RWPE2 (cell line): ENCODE measurements at places on chromosomes 3 and 15.
A peak's percentile ranks its signal among the peaks of the same experiment; 100 is the strongest.

- H3K4me3 ChIP-seq, result no peak overlapping the region
- H3K4me1 ChIP-seq, result no peaks in the 10 kb centered on the region
- no peak overlapping the region for H3K27ac ChIP-seq
- no peaks in the 10 kb centered on the region for H3K27me3 ChIP-seq
- no peak for DNase-seq
- H3K36me3 ChIP-seq, result no peaks in the 10 kb centered on the region
Observed at GRCh38 chr3:122993124-122993978, 34.2 kb downstream of the SEMA5B start.

DNA sequence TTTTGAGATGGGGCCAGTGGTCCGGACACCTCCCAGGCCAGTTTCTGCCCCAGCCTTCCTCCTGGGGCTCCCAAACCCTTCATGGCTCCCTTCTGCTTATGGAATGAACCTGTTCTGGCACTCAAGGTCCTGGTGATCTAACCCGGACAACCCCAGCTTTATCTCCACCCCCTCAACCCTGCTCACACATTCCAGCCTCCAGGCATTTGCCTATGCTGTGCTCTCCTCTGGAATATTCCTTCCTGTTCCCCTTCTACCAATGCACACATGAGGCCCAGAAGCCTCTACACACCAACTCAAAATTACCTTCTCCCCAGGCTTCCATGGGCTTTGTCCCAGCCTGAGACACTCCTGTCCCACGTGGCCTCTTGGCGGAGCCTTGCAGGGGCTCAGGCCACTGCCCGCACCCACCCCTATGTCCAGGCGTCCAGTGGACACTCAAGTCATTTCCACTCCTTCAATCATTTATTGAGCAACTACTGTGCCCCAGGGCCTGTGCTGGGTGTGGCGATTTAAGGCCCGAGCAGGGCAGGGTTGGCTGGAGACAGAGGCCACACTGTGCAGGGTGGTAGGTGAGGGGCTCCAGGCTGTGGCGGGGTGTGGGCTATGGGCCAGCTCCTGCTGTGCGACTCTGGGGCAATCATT is 18.8 kb downstream of the PLXND1 start:
- peaks cover 7% of the 10 kb centered on the region for H3K4me1 ChIP-seq
- H3K27me3 ChIP-seq, result no peaks in the 10 kb centered on the region
- DNase-seq, result no peak
- H3K27ac ChIP-seq, result peak overlapping the region; percentile 16
- H3K36me3 ChIP-seq, result no peaks in the 10 kb centered on the region

DNA sequence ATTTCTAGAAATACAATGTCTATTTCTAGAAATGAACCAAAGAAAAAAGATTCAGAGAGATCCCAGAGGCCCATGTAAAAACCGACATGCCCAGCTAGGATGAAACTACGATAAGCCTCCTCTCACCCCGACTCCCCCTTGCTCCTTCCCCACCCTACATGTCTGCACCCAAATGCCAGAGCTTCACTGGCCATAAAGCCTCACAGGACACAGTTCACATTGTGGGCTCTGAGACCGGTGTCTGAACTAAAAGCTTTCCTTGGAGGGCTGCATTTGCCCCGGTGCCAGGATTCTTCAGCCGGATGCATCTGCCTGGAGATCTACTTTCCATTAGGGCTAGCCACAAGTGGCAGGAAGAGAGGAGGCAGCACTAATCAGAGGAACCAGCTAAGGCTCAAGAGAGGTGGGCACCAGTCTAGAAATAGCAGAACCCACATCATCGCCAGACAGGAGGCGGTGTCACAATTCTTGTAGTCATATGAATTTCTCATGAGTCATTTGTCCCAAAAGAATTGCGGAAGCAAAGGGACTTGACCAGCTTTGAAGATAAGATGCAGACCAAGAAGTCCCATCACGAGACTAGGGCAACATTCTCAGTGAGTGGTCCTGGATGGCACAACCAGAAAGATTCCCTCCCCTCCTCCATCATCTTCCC is 353.6 kb downstream of the NTRK3 start:
- H3K4me1 ChIP-seq, result no peaks in the 10 kb centered on the region
- no peak overlapping the region for H3K27ac ChIP-seq
- H3K27me3 ChIP-seq, result peaks cover 40% of the 10 kb centered on the region

DNA sequence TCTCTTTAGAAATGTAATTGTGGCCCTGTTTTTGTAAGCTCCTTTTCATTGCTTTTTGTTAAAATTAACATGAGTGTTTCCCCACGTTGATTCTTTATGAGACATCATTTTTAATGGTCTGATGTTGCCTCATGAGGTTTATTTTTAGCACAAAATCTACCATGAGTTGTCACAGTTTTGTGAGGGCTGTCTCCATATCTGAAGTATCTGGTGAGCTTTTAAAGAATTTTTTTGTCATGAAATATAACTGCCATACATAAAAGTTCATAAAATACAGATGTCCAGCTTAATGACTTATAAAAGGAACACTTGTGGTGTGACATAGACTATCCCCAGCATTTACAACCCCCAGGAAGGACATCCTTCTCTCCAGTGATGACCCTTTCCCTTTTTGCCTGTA is 34.3 kb upstream of the CEMIP start:
- no peaks in the 10 kb centered on the region for H3K27me3 ChIP-seq
- DNase-seq, result no peak
- H3K4me1 ChIP-seq, result peaks cover 14% of the 10 kb centered on the region

- H3K4me1 ChIP-seq, result peaks cover 4% of the 10 kb centered on the region
- DNase-seq, result peak; percentile 79
- no peaks in the 10 kb centered on the region for H3K36me3 ChIP-seq
- H3K27me3 ChIP-seq, result no peaks in the 10 kb centered on the region
- no peak overlapping the region for H3K27ac ChIP-seq
- H3K4me3 ChIP-seq, result peak overlapping the region; percentile 55
Observed at GRCh38 chr15:100849021-100849854, 30.4 kb upstream of the ALDH1A3 start.

DNA sequence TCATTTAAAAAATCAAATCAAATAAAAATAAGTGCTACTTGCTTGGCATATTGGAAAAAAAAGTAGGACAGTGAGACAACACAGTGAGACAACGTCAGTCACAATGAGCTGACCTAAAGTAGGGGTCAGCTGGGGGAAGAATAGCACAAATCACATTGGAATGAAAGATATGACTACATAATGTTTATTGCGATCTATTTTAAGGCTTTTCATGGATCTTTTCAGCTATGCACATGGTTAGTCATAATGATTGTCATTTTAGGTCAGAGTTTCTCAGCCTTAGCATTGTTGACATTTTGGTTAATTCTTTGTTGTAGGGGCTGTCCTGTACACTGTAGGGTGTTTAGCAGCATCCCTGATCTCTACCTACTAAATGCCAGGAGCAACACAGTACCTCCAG is 44.5 kb downstream of the CMSS1 start:
- 0 out of 2 replicates have a peak, but pooled peaks cover 4% of the 10 kb centered on the region for H3K36me3 ChIP-seq
- no peak for DNase-seq
- H3K4me3 ChIP-seq, result no peak overlapping the region
- H3K4me1 ChIP-seq, result peaks cover 38% of the 10 kb centered on the region
- peak overlapping the region; percentile 4 for H3K27ac ChIP-seq

DNA sequence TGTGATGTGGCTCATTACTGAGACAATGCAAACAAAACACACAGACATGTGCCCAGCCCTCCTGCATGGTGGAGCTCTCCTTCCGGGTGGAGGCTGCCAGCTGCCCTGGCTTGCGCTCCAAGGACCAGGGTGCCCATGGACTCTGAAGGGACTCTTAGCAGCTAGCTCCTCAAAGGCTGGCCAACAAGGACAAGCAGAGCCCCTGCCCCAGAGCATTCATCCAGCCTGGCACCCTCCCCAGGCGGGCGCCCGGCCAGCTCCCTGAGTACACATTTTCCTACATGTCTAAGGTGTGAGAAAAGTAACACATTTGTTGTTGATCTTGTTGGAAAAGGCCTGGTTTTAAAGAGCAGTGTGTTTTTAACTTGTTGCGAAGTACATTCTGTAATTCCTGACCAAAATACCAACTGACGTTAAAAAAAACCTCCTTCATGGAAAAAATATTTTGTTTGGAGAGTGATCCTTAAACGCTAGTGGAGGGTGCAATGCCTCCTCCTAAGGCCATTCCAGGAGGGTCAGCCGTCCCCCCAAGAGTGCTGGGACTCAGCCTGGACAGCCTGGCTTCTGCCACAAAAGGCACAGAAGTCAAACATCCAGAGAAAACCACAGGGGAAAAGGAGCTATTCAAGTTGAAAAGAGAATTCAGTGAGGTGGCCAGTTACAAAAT is 86.9 kb downstream of the KLF15 start:
- peaks cover 27% of the 10 kb centered on the region for H3K4me1 ChIP-seq
- H3K27ac ChIP-seq, result peak overlapping the region; percentile 33
- H3K36me3 ChIP-seq, result no peaks in the 10 kb centered on the region
- H3K27me3 ChIP-seq, result no peaks in the 10 kb centered on the region
- no peak for DNase-seq

DNA sequence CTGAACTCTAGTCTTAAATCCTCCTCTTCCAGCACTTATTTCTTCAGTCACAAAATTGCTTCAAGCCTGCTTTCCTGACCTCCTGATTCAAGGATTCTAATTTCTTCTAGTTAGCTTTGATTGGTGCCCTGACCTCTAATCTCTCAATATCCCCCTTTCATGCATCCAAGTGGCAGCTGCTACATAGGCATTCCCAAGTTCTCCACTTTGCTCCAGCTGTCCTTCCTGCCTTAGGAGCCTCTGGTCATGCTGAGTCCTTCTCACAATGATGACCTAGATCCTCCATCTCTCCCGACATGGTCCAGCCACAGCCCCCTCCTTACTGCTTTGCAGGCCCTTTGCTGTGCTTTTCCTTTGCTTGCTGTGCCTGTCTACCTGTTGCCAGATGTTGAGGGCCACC is 347.8 kb upstream of the C2CD4B start:
- no peak overlapping the region for H3K27ac ChIP-seq
- H3K27me3 ChIP-seq, result no peaks in the 10 kb centered on the region
- no peaks in the 10 kb centered on the region for H3K4me1 ChIP-seq
- no peaks in the 10 kb centered on the region for H3K36me3 ChIP-seq

- H3K4me3 ChIP-seq, result no peak overlapping the region
- peak overlapping the region; percentile 57 for H3K27ac ChIP-seq
- H3K27me3 ChIP-seq, result no peaks in the 10 kb centered on the region
- peaks cover 30% of the 10 kb centered on the region for H3K4me1 ChIP-seq
- no peak for DNase-seq
Observed at GRCh38 chr15:98025237-98025636, 64.7 kb downstream of the ARRDC4 start.
